ENCODE measurements at places on chromosomes 2 and 18. TPM values are rescaled to one million over a fixed set of nuclear protein-coding genes. Genes with fewer than 3 reads are reported as not detected.

- no peak overlapping the region for H3K27ac ChIP-seq
- no peak for DNase-seq
- peaks cover 51% of the 10 kb centered on the region for H3K27me3 ChIP-seq
Observed at GRCh38 chr2:45627911-45628310, 16.8 kb upstream of the SRBD1 start.

DNA sequence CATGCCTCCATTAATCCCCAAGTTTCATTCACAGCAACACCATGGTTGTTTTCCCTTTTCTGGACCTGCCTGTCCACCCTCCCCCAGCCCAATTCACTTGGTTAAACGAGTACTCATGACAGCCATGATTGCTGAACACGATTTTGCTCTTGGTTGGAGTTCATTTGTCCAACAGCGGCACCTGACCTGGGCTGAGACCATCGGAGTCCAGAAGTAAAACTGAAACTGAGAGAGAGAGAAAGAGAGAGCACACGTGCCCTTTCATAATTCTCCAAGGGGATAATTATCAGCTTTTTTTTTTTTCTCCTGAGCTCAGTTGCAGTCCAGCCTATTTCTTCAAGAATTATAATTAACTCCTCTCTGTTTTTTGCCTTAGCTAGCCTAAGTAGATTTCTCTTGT, 13.7 kb upstream of the KIF5C start:
- no peak overlapping the region for H3K27ac ChIP-seq
- H3K4me1 ChIP-seq, result no peaks in the 10 kb centered on the region
- DNase-seq, result no peak
- H3K27me3 ChIP-seq, result peaks cover 52% of the 10 kb centered on the region
- no peaks in the 10 kb centered on the region for H3K36me3 ChIP-seq

GRCh38 chr2:60275958-60276357, 277.5 kb downstream of the BCL11A start:
- no peaks in the 10 kb centered on the region for H3K36me3 ChIP-seq
- no peaks in the 10 kb centered on the region for H3K4me1 ChIP-seq
- no peak overlapping the region for H3K4me3 ChIP-seq
- H3K27me3 ChIP-seq, result no peaks in the 10 kb centered on the region

DNA sequence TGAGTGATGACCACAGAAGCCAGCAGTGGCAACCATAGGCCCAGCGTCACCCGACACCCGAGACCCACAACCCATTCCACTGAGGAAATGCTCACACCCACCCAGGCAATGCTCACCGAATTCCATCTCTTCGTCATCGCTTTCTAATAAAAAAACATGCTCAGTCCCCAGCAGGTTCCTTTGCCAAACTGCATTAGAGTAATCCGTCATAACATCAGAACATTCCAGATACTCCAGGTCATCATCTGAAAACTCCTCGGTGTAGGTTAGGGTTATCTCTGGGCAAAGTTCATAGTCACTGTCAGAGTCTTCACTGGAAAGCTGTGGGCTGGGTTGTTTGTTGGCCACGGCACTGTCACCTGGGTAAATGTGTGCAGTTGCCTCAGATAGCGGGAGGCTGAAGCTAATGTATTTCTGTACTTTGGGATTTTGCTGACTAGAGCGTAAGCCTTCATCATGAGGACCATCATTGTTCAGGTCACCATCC, 49.3 kb downstream of the ALPK2 start:
- peaks cover 32% of the 10 kb centered on the region for H3K27me3 ChIP-seq
- H3K36me3 ChIP-seq, result no peaks in the 10 kb centered on the region
- H3K27ac ChIP-seq, result peak overlapping the region; percentile 60
- peaks cover 24% of the 10 kb centered on the region for H3K4me1 ChIP-seq
- H3K4me3 ChIP-seq, result peak overlapping the region; percentile 16

DNA sequence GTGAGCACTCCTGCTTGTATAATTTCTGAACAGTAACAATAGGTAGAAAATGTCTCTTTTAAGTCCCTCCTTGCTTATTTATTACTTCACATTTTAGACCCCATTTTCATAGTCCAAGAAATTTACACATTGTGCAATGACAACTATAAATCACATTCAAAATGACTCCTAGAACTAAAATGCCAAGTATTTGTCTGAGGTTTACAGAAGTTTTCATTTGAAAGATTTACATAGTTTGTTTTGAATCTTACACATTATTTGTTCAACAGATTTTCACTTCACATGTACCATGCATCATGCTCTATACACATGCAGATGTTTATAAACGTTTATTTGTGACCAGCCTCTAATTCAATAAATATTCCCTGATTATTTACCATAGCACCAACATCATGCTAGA, 15.7 kb upstream of the TRIB2 start:
- no peak overlapping the region for H3K27ac ChIP-seq
- H3K4me1 ChIP-seq, result peaks cover 36% of the 10 kb centered on the region
- H3K4me3 ChIP-seq, result no peak overlapping the region
- peaks cover 7% of the 10 kb centered on the region for H3K36me3 ChIP-seq

DNA sequence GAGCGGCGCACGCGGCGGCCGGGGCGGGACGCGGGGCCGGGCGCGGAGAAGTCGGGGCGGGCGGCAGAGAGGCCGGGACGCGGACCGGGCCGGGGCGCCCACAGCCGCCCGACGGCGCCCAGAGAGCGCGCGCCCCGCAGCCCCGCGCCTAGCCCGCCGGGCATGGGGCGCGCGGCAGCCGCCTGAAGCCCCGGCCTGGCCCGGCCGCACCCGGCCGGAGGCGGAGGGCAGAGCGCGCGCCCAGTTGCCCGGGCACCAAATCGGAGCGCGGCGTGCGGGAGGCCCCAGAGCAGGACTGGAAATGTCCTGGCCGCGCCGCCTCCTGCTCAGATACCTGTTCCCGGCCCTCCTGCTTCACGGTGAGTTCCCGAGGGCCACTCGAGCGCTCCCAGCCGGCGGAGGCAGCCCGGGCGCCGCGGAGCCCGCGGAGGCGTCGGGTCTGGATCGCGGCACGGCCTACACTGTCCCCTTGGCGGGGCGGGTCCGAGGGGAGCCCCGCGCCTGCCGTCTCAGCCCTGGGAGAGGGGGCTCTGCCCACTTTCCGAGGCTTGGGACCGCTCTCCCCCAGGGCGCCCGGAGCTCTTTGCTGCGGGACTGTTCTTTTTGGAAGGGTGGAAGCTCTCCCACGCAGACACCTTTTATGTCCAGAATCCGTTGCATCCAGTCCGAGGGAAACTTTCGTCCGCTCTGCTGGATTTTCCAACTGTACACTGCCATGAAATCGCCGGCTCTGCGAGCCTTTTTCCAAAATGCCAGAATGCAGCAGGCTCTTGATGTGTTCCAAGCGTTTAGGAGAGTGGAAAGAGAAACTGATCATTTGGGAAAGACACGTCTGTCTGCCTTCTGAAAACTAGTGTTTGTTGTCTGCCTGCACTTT, 484 bp downstream of the APCDD1 start:
- H3K27ac ChIP-seq, result no peak overlapping the region
- peaks cover 25% of the 10 kb centered on the region for H3K27me3 ChIP-seq
- DNase-seq, result no peak

DNA sequence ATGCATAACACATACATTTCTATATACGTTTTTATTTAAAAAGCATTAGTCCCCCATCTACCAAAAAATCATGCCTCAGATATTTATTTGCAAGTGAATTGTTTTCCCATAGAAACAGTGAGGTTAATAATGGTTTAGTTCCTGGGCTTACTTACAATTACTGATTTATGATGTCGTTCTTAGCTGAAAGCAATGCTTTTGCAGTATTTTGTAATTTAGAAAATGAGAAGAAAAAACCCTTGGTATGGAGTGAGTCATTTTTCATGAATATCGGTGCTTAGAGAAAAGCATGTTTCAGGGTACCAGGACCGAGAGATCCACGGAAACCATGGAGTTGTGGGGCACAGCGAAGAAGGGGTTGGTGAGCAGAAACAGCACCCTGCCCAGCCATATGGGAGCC, 12.0 kb upstream of the CDK15 start:
- H3K36me3 ChIP-seq, result no peaks in the 10 kb centered on the region
- no peak overlapping the region for H3K4me3 ChIP-seq
- DNase-seq, result no peak
- no peak overlapping the region for H3K27ac ChIP-seq

- H3K4me3 ChIP-seq, result no peak overlapping the region
- DNase-seq, result no peak
- no peaks in the 10 kb centered on the region for H3K27me3 ChIP-seq
- H3K36me3 ChIP-seq, result no peaks in the 10 kb centered on the region
- no peaks in the 10 kb centered on the region for H3K4me1 ChIP-seq
- H3K27ac ChIP-seq, result no peak overlapping the region
Observed at GRCh38 chr2:164523726-164524125, 97.6 kb downstream of the GRB14 start.

DNA sequence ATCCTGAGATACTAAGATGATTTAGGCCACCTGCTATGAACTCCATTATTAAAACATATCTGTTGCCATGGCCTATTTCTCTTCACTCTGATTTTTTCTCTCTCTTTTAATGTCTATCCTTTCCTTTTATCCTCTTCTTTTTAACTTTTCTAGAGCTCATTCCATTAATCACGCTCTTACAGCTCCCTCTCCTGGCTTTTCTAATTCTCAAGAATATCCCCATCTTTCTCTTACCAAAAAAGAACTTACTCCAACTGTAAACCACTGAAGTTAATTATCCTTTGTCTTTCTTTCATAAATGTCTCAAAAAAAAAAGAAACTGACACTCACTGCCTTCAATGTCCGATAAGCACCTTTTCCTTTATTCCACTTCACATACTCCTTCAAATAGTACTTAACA, 7.9 kb downstream of the PPP3R1 start:
- H3K4me3 ChIP-seq, result no peak overlapping the region
- DNase-seq, result no peak
- H3K27me3 ChIP-seq, result no peaks in the 10 kb centered on the region
- H3K27ac ChIP-seq, result no peak overlapping the region

- H3K4me3 ChIP-seq, result no peak overlapping the region
- H3K36me3 ChIP-seq, result no peaks in the 10 kb centered on the region
- H3K4me1 ChIP-seq, result no peaks in the 10 kb centered on the region
- H3K27me3 ChIP-seq, result peaks cover 10% of the 10 kb centered on the region
- no peak for DNase-seq
- H3K27ac ChIP-seq, result no peak overlapping the region
Observed at GRCh38 chr18:25409971-25410370, 58.0 kb upstream of the ZNF521 start.

GRCh38 chr2:69185807-69186206, 172.8 kb downstream of the ANTXR1 start:
- H3K27me3 ChIP-seq, result peaks cover 32% of the 10 kb centered on the region
- no peak overlapping the region for H3K27ac ChIP-seq
- H3K4me1 ChIP-seq, result no peaks in the 10 kb centered on the region
- H3K36me3 ChIP-seq, result no peaks in the 10 kb centered on the region
- no peak for DNase-seq

- no peak overlapping the region for H3K27ac ChIP-seq
- H3K4me3 ChIP-seq, result no peak overlapping the region
- peaks cover 9% of the 10 kb centered on the region for H3K27me3 ChIP-seq
- no peak for DNase-seq
- H3K4me1 ChIP-seq, result no peaks in the 10 kb centered on the region
- no peaks in the 10 kb centered on the region for H3K36me3 ChIP-seq
Observed at GRCh38 chr2:30968660-30969397, 161.6 kb upstream of the CAPN13 start.

DNA sequence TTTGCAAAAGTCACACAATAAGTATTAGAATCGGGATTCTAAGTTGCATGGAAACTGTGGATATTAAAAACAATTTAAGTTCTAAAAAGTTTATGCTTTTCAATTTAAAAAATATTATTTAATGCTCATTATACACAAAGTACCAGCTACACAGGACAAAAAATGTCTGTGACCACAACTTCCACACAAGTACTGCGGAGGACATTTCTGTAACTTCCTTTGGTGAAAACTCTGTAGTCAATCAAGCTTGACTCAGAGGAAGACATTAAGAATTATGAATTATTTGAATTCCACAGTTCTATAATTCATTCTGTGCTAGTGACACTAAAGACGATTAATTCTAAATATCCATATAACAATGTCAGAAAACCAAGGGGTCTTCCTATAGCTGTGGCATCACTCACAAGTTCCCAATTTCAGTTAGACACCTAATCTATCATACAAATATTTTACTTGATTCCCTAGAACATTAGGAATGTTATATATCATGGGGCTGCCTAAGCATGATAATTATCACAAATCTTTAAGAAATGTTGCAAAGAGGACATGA, 120.5 kb downstream of the AFF3 start:
- H3K27me3 ChIP-seq, result peaks cover 15% of the 10 kb centered on the region
- no peak for DNase-seq
- H3K27ac ChIP-seq, result no peak overlapping the region
- H3K4me1 ChIP-seq, result no peaks in the 10 kb centered on the region
- H3K36me3 ChIP-seq, result no peaks in the 10 kb centered on the region
- H3K4me3 ChIP-seq, result no peak overlapping the region

GRCh38 chr18:5542515-5543035, 1.2 kb downstream of the EPB41L3 start:
- H3K36me3 ChIP-seq, result no peaks in the 10 kb centered on the region
- no peak for DNase-seq
- H3K4me1 ChIP-seq, result no peaks in the 10 kb centered on the region
- H3K4me3 ChIP-seq, result no peak overlapping the region

- no peak overlapping the region for H3K4me3 ChIP-seq
- H3K4me1 ChIP-seq, result peaks cover 5% of the 10 kb centered on the region
- no peak overlapping the region for H3K27ac ChIP-seq
- H3K27me3 ChIP-seq, result no peaks in the 10 kb centered on the region
- no peak for DNase-seq
Observed at GRCh38 chr2:44392338-44392943, 30.7 kb downstream of the CAMKMT start.

DNA sequence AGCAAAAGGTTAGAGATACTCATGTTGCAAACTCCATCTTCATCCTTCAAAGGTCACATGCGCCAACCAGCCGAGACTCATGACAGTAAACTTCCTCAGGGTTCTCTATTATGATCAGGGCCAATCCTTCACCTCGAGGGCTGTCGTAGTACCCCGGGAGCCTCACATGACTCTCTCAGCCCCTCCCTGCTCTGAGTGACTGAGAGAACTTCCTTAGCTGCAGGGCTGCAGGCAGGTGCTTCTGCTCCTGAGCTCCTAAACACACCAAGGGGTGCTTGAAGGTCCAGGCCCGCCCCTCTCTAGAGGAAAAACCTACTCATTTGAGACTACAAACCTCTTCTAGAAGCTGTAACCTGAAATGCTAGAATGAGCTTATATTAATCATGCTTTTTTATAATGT, 48.2 kb downstream of the LONRF2 start:
- no peak overlapping the region for H3K4me3 ChIP-seq
- DNase-seq, result no peak
- H3K4me1 ChIP-seq, result peaks cover 11% of the 10 kb centered on the region
- no peaks in the 10 kb centered on the region for H3K36me3 ChIP-seq
- no peak overlapping the region for H3K27ac ChIP-seq
- H3K27me3 ChIP-seq, result no peaks in the 10 kb centered on the region

GRCh38 chr2:168210895-168211570, 36.4 kb downstream of the STK39 start:
- H3K36me3 ChIP-seq, result no peaks in the 10 kb centered on the region
- peak overlapping the region; percentile 65 for H3K4me3 ChIP-seq
- H3K27ac ChIP-seq, result peak overlapping the region; percentile 90
- H3K4me1 ChIP-seq, result peaks cover 65% of the 10 kb centered on the region

GRCh38 chr18:9365406-9365805, 30.8 kb downstream of the TWSG1 start:
- no peak for DNase-seq
- no peak overlapping the region for H3K27ac ChIP-seq
- H3K27me3 ChIP-seq, result no peaks in the 10 kb centered on the region
- no peak overlapping the region for H3K4me3 ChIP-seq
- H3K36me3 ChIP-seq, result peaks cover 23% of the 10 kb centered on the region
- no peaks in the 10 kb centered on the region for H3K4me1 ChIP-seq

ZNF804A gene
- not detected for total RNA-seq

ALPP gene
- total RNA-seq, result not detected

NOP58 gene
- 278 TPM for total RNA-seq

FLACC1 gene
- total RNA-seq, result 3.4 TPM

ACOXL gene
- total RNA-seq, result 2.5 TPM

PROM2 gene
- 0.95 TPM for total RNA-seq

CMPK2 gene
- 5.7 TPM for total RNA-seq
